Retinal pigment epithelial cell (primary cell): ENCODE measurements at places on chromosomes 16 and 17.

DNA sequence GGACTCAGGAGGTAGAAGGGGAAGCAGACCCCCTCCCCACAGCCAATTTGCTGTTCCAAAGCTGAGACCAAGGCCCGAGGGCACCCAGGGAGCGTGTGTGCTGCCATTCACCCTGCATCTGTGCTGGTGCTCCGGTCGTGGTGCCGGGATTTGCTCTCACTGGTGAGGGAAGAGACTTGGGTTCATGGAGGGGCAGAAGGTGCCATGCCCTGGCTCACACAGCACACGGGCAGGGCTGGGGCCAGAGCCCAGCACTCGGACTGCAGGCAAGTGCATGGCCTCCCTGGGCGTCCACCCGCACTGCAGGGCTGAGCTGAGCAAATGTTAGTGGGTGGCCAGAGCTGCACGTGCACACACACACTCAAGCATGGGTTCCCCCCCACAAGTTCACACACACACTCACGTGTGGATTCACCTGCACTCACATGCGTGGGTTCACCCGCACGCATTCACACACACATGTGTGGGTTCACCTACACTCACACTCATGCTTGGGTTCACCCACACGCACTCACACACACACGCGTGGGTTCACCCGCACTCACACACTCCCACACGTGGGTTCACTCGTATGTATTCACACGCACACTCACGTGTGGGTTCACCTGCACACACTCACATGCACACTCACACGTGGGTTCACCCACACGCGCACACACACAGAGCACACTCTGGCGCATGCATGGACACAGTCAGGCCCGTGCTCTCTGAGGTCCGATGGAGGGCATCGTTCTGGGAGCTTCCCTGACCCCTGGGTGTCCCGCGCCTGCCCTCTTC, 57.0 kb upstream of the CBFA2T3 start:
- DNase-seq: no peak

- DNase-seq: no peak
Observed at GRCh38 chr17:79883202-79883601, 44.0 kb upstream of the CBX4 start.

- no peak for DNase-seq
Observed at GRCh38 chr17:43543771-43544575, 2.2 kb downstream of the ETV4 start.

GRCh38 chr16:88048985-88049384, 97.8 kb downstream of the BANP start:
- no peak for DNase-seq

- no peak for DNase-seq
Observed at GRCh38 chr17:60538726-60539125, 12.7 kb upstream of the APPBP2 start.

DNA sequence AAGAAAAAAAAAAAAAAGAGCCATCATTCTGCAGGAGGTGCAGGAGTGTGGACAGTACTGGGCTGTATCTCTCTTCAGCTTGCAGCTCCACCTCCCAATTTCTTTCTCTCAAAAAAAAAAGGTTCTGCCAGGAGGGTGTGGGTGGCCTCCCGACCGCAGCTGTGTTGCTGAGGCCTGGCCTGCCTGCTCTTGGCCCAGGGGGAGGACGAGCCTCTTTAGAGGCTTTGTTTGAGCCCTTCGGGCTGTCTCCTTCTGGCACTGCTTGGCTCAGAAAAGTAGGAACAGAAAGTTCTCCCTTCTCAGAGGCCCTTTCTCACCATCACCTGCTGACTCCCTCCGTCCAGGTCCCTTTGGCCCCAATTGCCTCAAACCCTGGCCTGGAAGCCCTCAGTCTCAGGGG, 22.2 kb upstream of the C17orf107 start:
- no peak for DNase-seq

DNA sequence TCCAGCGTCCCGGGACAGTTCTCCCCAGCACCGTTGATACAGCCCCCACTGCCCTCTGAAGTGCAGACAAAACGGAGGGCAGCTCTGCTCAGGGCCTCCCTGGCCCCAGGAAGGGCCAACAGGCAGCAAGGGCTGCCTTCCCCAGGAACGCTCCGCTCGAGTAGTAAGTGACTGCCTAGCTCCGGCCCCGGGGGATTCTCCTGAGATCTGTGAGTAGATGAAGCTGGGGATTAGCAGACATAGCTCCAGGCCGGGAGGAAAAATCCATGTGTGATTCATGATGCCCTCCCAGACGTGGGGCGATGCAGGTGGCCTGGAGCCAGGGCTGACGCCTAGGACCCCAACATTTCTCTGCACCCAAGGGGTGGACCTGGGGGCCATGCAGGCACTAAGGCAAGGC, 85.3 kb downstream of the ENGASE start:
- DNase-seq: no peak

DNA sequence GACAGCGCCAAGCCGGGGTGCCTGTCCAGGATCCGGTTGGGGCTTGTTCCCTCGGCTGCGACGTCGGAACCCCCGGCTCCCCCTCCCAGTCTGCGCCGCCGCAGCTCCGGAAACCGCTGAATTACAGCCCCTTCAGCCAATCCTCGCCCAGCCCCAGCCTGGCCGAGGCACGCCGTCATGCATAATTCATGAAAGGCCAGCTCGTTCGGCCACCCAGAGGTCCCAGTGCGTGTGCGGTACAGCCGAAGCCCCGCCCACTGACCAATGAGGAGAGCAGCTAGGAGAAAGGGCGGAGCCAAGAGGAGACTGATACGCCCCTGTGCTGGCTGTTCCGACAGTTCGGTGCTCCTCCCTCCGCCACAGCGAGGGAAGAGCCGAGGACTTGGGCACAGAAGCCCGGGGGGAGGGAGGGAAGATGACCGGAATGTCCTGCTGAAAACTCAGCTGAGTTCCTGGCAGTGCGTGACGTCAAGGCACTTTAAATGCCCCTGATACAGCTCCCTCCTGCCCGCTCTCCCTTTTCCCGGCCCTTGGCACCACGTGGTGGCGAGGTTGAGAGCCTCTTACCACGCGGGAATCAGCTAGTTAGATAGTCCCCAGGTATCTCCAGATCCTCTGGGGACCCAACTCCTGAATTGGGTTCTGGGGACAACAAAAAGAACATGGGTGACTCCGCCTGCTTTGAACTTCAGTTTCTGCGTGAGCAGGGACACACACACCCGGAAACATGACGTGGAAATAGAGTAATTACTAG, at the start of gene STAT3:
Gene STAT3, minus strand, starts transcription at position 62 of the 754 bp plus-strand sequence. CDS start 39,926 bp downstream, outside the sequence.
- DNase-seq: peak; percentile 97

GRCh38 chr17:48997827-48998586, 822 bp downstream of the IGF2BP1 start:
- no peak for DNase-seq

GRCh38 chr16:24382762-24383407, 126.8 kb downstream of the CACNG3 start:
- DNase-seq: no peak

DNA sequence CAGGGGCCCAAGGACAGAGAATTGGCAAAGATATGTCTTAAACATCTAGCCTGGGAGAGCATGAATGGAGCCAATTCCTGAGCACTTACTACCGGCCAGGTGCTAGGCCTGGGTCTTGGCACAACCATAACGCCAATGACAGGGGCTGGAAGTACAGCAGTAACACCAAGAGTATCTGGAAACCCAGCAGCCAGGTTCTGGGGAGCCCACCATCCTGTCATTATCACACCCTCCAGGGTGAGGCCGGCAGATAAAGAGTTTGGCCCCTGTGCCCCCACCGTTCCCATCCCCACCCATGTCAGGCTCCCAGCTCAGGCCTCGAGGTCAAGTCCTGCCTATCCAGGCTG, 508 bp upstream of the TMC8 start:
- no peak for DNase-seq

DNA sequence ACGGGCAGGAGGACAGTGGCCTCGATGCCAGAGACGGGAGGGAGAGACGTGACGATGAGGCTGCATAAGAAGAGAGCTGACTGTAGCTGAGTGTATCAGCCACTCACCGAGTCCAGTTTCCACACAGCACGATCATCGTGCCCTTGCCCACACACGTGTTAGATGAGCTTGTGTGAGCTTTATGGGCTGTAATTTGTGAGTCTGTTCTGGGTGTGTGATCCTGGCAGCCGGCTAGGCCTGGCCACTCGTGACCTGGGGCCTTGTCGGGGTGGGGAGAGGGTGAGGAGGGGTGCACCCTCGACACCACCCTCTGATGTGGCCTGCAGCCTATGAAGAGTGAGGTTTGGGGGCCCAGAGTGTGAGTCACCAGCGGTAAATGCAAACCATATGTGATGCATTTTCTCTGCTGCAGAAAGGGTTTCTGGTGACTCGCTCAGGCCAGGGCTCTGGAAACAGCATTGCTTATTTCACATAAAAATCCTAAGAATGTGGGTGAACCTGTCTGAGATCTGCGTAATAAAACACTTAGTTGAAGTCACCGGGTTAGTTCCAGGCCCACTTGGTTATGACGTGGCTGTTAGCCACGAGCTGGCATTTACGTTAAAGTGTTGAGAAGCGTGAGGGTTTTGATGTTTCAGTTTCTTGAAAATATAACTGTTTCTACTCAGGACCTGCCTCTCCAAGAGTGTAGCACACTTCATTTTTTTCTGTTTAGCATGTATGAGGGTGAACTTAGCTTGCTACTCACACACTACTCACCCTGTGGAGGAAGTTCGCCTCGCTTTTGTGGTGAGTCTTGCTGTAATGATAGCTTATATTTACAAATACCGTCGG, 4.2 kb downstream of the METRNL start:
- peak; percentile 90 for DNase-seq

DNA sequence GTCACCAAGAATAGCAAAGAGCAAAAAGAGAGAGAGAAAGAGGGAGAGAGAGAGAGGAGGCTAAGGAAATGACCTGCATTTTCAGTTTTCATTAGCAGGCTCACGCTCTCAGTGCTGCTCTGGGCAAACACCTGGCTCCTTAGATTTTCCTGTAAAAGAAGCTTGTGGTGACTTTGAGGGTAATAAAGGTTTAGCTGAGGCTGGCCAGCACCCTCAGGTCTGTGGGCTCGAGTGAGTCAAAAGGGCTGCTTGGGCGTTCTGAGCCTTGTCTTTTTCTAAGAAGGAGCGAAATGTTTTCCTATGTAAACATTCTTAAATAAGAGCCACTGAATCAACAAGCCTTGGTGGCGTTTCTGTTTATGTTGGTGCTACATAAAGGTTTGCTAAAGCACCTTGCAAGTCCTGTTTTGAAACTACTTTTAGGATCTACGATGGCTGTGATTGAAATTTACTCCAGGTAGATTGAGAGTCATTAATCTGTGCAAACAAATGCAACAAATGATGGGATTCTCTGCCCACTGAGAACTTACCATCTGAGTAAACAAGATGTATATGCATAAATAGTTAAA, 38.8 kb downstream of the SHISA6 start:
- no peak for DNase-seq

DNA sequence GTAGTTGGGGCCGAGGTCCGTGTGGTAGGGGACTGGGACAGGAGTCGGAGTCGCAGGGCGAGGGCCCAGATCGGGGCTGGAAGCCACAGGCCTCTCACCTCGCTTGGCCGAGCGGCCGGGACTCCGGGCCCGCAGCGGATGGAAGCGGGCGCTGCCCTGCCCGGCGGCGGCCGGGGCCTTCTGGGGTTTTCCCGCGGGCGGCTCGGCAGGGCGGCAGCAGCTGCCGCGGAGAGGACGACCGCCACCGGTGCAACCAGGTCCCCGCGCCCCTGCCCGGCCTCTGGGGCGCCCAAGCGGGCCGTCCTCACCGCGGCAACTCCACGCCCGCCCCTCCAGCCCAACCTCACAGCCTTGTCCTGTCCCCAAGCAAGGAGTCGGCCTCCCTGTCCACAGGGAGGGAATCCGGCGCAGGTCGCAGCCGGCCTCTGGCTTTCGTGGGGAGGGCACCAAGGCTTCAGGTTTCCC, 15.6 kb upstream of the UTP6 start:
- no peak for DNase-seq

DNA sequence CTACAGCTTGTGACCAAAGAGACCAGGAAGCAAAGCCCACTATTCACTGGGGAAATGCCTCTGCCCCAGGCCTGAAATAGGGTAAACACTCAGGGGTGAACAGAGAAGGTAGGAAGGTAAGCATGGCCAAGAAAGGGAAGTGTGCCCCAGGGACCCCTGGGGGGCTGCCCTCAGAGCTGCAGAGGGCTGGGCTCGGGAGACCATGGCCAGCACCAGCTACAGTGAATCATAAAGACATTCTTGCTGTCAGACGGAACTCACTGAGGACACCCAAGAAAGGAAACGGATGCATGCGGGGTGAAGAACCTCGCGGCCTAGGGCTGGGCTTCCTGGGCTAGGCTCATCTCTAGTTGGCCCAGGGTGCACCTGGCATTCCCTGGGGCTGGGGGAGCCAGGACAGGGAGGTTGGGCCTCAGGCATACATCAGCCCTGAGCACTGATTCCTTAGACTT, 9.6 kb downstream of the HIC1 start:
- no peak for DNase-seq

DNA sequence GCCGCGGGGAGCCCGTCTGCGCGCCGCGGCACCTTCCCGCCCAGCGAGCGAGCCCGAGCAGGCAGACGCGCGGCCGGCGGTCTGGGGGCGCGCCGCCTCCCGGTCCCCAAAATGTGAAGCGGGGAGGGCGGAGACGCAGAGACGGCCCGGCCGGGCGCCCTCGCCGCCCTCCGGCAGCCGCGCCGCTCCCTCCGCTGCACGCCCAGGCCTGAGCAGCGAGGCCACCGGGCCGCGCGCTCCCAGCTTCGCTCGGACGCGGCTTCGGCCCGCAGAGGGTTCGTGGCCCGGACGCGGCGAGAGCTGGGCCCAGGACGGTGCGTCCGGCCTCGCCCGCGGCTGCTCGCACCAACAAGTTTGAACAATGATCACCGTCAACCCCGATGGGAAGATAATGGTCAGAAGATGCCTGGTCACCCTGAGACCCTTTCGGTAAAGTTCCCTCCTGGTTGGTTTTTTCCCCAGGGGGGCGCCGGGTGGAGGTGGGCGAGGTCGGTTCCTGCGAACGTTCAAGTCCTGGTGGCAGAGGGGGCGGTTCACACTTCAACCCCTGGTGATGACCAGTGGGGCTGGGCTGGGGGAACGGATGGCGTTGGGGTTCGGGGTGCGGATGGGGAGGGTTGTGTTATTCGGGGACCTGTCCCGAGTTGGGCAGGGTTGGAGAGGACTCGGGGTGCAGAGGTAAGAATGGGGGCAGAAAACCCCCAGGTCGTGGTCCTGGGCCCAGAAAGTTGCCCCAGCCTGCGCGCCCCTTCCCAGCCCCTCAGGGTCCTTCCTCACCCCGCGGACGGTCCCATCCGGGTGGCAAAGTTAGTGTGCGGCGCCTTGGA, 678 bp downstream of the MGAT5B start:
- DNase-seq: no peak

DNA sequence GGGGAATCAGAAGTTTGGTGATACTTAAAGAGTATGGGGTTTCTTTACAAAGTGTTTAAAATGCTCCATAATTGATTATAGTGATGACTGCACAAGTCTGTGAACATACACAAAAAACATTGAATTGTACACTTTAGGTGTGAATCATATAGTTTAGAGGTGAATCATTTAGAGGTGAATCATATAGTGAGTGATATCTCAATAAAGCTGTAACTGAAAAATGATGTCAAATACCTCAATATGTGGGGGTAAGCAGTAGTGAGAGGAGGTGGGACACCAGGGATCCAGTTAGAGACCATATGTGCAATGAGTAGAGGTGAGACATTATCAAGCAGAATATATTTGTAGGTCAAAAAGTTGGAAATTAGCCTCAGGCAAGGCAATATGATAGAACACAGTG, 264.5 kb downstream of the PMP22 start:
- DNase-seq: no peak
